ENCODE measurements at places on chromosomes 1 and 21. TPM values are rescaled to one million over a fixed set of nuclear protein-coding genes. Genes with fewer than 3 reads are reported as not detected.

PDC gene
- not detected for total RNA-seq

LDLRAP1 gene
- 18.0 TPM for total RNA-seq

CFHR3 gene
- 0.21 TPM for total RNA-seq

TMEM82 gene
- not detected for total RNA-seq

CTH gene
- 9.0 TPM for total RNA-seq

GRCh38 chr21:41744028-41744930 is 22.6 kb downstream of the RIPK4 start:
- H3K4me3 ChIP-seq = no peak overlapping the region
- H3K27ac ChIP-seq = no peak overlapping the region
- no peaks in the 10 kb centered on the region for H3K4me1 ChIP-seq
- H3K27me3 ChIP-seq = no peaks in the 10 kb centered on the region

DNA sequence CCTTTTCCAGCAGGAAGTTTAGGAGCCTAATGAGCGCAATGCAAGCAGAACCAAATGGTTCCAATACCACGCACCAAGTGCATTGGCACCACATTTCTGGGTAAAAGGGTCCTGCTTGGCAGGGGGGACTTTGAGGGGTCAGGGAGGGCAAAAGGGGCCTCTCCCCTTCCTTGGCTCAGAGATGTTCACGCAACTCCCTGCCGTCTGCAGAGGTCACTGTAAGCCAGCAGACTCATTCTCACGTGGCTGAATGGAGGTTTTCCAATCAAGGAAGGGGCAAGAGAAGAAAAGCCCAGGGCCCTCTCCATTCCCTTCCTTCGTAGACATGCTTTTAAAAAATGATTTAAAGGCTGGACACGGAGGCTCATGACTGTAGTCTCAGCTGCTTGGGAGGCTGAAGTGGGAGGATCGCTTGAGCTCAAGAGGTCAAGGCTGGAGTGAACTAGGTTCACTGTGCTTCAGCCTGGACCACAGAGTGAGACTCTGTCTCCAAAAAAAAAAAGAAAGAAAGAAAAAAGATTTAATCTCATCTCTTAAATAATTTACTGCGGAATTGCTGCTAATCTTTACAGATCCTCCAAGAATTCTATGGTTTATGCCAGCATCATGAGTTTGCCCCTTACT is 80.3 kb downstream of the RUNX3 start:
- no peaks in the 10 kb centered on the region for H3K27me3 ChIP-seq
- H3K4me1 ChIP-seq = no peaks in the 10 kb centered on the region
- H3K36me3 ChIP-seq = no peaks in the 10 kb centered on the region

DNA sequence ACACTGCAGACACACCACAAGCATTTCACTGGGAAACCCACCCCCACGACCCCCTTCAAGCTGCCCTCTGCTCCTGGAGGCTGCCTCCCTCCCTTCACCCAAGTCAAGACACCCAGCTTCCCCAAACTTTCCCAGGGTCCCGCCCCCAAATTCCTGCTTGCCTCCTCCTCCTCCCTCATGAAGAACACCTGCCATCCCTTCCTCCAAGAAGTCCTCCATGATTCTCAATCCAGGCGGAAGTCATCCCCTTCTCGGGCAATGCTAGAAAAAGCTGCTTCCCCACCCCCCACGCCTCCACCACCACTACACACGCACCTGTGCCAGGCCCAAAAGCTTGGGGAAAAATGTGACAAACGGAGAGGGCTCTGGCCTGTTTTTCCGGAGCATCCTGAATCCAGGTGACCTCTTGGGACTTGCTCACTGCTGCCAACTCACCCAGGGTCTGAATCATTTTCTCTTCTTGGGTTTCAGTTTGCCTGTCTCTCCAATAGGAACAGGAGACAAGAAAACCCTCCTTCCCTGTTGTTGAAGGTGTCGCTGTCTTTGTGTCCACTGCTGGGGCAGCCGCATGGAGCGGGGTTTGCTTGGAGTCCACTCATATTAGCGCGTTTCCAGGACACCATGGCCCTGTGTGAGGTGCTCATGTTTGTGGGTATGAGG is 101.0 kb upstream of the CASZ1 start:
- H3K4me3 ChIP-seq = no peak overlapping the region
- no peaks in the 10 kb centered on the region for H3K27me3 ChIP-seq
- H3K27ac ChIP-seq = no peak overlapping the region
- DNase-seq = no peak
- H3K36me3 ChIP-seq = no peaks in the 10 kb centered on the region
- peaks cover 10% of the 10 kb centered on the region for H3K4me1 ChIP-seq

DNA sequence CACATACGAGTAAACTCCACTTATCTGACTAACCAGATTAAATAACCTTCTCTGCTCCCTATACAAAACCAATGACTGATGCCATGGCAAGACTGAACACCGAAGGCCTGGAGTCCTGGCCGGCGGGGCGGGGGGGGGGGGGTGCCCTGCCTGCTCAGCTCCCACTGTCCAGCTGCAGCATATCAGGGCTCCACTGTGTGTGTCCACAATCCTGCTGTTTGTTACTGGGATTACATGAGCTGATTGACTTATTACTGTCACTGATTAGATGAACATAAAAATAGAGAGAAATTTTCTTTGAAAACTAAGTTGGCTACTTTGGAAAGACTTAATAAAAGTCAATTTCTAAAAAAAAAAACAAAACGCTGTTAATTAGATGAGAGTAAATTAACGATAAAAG is 24.9 kb downstream of the TMEM63A start:
- H3K4me1 ChIP-seq = peaks cover 3% of the 10 kb centered on the region
- no peaks in the 10 kb centered on the region for H3K27me3 ChIP-seq
- H3K36me3 ChIP-seq = peaks cover 17% of the 10 kb centered on the region
- no peak for DNase-seq
- no peak overlapping the region for H3K27ac ChIP-seq

DNA sequence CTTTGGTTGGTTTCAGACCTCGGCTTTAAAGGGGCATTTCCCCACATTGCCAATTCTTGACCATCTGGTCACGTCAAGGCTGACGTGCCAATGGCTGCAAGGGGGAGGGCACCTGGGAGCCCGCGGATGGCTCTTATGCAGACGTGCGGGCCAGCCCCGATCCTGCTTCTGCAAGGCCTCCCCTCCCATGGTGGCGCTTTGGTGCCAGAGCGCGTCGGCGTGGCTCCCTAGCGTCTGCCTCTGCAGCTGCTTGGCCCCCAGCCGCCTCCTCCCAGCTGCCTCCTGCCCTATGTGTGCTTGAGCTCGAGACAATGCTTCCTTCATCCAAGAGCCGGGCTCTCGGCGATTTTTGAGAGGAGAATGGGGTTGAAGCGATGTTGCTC is 29.1 kb downstream of the SKI start:
- DNase-seq = no peak
- no peaks in the 10 kb centered on the region for H3K27me3 ChIP-seq
- no peak overlapping the region for H3K27ac ChIP-seq
- no peak overlapping the region for H3K4me3 ChIP-seq

DNA sequence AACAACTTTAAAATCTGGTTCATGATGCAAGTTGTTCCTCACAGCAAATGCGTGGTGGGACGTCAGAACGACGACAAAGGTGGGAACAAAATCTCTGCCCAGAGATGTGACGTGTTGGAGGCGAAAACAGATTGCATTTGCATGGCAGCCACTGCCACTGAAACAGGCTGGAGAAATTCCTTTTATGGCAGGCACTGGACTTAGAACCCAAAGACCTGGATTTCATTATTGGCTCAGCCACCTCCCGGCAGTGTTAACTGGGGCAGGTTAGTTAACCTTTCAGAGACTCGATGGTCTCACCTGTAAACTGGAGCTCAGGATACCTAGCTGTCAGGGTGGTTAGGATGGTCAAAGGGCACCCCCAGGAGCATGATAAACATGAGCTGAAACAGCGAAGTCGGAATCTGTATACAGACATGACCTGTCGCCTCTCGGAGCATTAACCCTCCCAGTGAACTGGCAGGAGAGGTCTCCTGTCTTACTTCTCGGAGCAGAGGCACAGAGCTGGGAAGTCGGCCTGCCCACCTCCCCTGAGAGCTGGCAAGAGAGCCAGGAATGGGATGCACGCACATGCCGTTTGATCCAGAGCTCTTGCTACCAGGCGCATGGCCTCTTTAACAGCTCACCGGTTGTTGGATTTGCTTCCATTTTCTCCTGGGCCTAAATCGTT is 59.2 kb upstream of the TARBP1 start:
- no peaks in the 10 kb centered on the region for H3K36me3 ChIP-seq
- no peaks in the 10 kb centered on the region for H3K27me3 ChIP-seq
- no peak overlapping the region for H3K4me3 ChIP-seq
- peaks cover 12% of the 10 kb centered on the region for H3K4me1 ChIP-seq
- no peak for DNase-seq

DNA sequence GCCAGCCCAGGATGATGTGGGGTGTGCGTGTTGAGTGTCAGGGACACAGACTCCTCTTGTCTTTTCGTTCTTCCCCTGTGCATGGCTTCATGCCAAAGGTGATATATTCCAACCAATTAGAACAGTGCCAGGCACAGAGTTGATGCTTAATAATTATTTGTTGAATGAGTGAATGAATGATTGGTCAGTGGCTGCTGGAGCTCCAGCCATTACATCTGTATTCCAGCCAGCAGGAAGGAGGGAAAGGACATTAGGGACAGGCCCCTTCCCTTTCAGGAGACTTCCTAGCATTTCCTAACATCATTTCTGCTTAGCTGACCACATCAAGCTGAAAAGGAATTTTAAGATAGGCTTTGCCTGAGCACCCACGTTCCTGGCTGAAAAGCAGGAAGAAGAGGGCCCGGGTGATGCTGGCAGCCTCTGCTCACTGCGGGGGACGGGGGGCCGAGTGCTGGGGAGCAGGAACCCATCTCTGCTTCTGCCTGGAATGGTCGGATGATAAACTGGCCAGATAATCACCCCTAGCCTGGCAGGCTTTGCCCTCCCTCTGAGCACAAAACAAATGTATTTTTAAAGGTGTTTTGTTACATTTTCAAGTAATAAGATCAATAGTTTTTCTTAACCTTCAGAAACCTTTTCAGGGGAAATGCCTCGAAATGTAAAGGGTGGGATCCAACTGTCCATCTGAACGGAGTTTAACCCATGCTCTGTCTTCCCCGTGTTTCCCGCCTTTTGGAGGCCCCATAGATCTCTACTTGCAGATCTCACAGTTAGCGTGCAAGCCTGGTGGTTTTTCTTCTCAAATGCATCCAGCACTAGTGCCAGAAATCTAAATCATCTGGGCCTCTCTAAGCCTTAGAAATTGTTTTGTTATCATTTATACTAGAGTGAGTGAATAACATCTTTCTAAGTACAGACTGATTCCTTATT is 39.0 kb downstream of the SLC37A1 start:
- H3K4me1 ChIP-seq = no peaks in the 10 kb centered on the region
- no peaks in the 10 kb centered on the region for H3K27me3 ChIP-seq
- peaks cover 5% of the 10 kb centered on the region for H3K36me3 ChIP-seq
- DNase-seq = no peak

DNA sequence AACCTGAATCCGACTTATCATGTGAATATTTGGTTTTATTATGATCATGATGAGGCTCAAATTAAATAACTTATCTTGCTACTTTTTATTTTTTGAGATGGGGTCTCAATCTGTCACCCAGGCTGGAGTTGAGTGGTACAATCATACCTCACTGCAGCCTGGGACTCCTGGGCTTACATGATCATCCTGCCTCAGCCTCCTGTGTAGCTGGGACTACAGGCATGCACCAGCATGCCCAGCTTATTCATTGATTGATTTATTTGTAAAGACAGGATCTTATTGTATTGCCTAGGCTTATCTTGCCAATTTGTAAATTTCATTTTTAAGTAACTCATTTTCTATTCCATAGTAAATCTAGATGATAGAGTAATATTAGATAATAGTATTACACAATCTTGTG is 84.3 kb downstream of the COL11A1 start:
- no peak overlapping the region for H3K27ac ChIP-seq
- no peaks in the 10 kb centered on the region for H3K36me3 ChIP-seq
- no peak overlapping the region for H3K4me3 ChIP-seq
- no peak for DNase-seq

GRCh38 chr1:234863551-234863971 is 253.6 kb upstream of the IRF2BP2 start:
- no peaks in the 10 kb centered on the region for H3K36me3 ChIP-seq
- no peak overlapping the region for H3K27ac ChIP-seq
- DNase-seq = no peak

DNA sequence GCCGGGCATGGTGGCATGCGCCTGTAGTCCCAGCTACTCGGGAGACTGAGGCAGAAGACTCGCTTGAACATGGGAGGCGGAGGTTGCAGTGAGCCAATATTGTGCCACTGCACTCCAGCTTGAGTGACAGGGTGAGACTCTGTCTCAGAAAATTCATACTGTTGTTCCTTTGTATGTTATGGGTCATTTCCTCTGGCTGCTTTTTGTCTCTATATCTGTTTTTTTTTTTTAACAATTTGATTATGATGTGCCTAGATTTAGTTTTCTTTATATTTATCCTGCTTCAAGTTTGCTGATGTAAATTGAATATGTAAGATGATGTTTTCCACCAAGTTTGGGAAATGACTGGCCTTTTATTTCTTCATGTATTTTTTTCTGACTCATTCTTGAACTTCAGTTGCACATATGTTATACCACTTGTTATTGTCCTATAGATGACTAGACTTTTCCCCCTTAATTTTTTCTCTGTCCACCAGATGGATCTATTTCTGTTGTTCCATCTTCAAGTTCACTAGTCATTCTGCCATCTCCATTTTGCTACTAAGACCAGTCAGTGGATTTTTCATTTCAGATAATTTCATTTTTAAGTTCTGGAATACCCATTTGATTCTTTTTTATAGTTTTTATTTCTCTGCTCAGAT is 173.5 kb downstream of the GALNT2 start:
- no peaks in the 10 kb centered on the region for H3K36me3 ChIP-seq
- no peaks in the 10 kb centered on the region for H3K4me1 ChIP-seq
- no peak for DNase-seq
- no peaks in the 10 kb centered on the region for H3K27me3 ChIP-seq

DNA sequence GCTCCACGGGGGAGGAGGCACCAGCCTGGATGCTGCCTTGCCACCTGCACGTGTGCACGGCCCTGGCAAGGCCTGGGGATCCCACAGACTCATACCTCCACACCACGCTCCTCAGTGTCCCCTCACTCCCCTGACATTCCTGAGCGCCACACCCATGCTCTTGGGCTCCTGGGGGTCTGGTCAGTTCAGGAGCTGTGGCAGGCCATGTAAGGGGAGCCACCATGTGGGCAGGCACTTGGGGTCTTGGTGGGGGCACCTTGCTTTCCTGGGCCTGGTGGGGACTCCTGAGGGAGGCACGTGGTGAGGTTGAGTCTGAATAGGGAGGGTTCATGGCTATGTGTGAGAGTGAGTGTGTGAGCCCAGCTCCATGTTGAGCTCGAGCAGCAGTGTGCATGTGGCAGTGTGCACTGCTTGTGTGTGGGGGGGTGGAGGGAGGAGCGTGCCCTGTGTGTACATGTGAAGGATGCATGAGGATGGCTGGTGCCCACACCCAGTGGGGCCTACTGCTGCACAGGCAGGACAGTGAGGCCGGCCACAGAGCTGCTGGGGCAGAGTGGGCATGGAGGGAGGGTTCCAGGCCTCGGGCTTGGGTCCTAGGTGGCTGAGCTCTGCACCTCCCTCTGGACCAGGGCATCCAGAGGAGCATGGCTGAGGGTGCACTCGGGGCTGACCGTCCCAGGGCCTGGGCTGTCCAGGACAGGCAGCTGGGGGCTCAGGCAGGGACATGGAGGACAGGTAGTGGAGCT is 1.6 kb downstream of the GJC2 start:
- H3K27ac ChIP-seq = peak overlapping the region; percentile 96
- peak overlapping the region; percentile 19 for H3K4me3 ChIP-seq
- DNase-seq = no peak
- H3K4me1 ChIP-seq = peaks cover 64% of the 10 kb centered on the region
- no peaks in the 10 kb centered on the region for H3K36me3 ChIP-seq
